Natural killer cell treated with Interleukin-12 subunit alpha and Interleukin-12 subunit beta and Interleukin-15 and Interleukin-18, amount 100 ng/mL, for 72 hours (primary cell): ENCODE measurements at places on chromosomes 5 and 9.

DNA sequence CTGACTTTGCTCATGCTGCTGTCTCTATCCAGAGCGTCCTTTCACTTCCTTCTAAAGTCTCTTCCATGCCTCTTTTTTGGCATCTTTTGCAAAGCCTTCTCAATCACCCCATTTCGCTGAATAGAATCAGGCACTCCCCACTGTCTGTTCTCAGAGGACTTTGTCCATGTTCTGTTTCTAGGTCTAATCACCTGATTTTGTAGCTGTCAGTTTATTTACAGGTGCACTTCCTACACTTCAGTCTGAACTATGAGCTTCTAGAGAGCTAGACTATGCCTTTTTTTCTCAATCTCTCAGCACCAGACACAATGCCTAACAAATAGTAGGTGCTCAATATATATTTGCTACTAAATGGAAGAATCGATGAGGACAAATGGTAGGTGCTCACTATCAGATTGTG, 29.9 kb downstream of the TLR4 start:
- no peak for DNase-seq
- H3K4me1 ChIP-seq = no peaks in the 10 kb centered on the region
- H3K27me3 ChIP-seq = peaks cover 18% of the 10 kb centered on the region
- no peaks in the 10 kb centered on the region for H3K36me3 ChIP-seq
- H3K4me3 ChIP-seq = no peak overlapping the region
- H3K27ac ChIP-seq = no peak overlapping the region

GRCh38 chr9:70040376-70040903, 3.2 kb upstream of the MAMDC2 start:
- peaks cover 6% of the 10 kb centered on the region for H3K36me3 ChIP-seq
- no peaks in the 10 kb centered on the region for H3K4me1 ChIP-seq
- no peak overlapping the region for H3K4me3 ChIP-seq
- no peak for DNase-seq
- no peak overlapping the region for H3K27ac ChIP-seq

DNA sequence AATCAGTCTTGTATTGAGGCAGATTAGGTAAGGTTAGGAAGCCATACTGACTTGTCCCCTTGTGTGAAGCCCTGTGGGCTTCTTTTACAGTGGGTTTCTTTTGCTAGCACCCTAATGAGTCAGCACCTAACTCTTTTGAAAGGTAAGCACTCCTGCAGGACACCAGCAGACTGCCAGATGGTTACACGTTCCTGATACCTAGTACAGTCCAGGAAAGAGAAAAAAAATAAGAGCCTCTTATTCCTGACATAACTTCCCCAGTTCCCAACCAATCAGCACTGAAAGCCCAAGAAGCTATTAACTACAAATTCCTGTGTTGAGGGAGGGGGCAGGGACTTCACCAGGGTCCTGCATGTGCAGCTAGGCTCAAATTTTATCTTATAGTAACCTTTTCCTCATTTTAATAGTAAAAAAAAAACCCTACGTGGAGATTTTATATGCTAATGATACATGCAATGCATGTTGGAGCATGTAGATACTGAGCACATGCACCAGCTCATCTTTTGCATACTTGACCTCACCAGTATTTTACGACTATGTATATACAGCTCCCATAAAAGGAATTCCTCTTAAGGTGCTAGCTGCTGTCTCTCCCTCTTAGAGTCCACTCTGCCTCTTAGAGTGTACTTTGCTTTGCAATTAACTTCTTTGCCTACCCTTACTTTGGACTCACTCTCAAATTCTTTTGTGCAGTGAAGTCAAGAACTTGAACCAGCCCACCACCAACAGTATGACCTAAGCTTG, 84.7 kb upstream of the RORB start:
- H3K4me3 ChIP-seq = no peak overlapping the region
- no peak overlapping the region for H3K27ac ChIP-seq
- peaks cover 8% of the 10 kb centered on the region for H3K4me1 ChIP-seq
- DNase-seq = no peak
- no peaks in the 10 kb centered on the region for H3K27me3 ChIP-seq
- H3K36me3 ChIP-seq = peaks cover 14% of the 10 kb centered on the region

- H3K36me3 ChIP-seq = no peaks in the 10 kb centered on the region
- H3K4me1 ChIP-seq = peaks cover 7% of the 10 kb centered on the region
- H3K27me3 ChIP-seq = no peaks in the 10 kb centered on the region
- H3K4me3 ChIP-seq = no peak overlapping the region
These were observed 163.2 kb downstream of the LPAR1 start for GRCh38 chr9:110874963-110875674.

GRCh38 chr9:1337169-1337568, 287.0 kb downstream of the DMRT2 start:
- H3K36me3 ChIP-seq = no peaks in the 10 kb centered on the region
- no peak for DNase-seq
- H3K4me1 ChIP-seq = no peaks in the 10 kb centered on the region

GRCh38 chr5:34621277-34622097, 34.6 kb upstream of the RAI14 start:
- H3K36me3 ChIP-seq = no peaks in the 10 kb centered on the region
- no peaks in the 10 kb centered on the region for H3K4me1 ChIP-seq
- peaks cover 17% of the 10 kb centered on the region for H3K27me3 ChIP-seq
- no peak overlapping the region for H3K4me3 ChIP-seq
- DNase-seq = no peak
- no peak overlapping the region for H3K27ac ChIP-seq

GRCh38 chr5:127696683-127697082, 6.5 kb upstream of the CCDC192 start:
- no peaks in the 10 kb centered on the region for H3K36me3 ChIP-seq
- H3K4me1 ChIP-seq = no peaks in the 10 kb centered on the region
- H3K4me3 ChIP-seq = no peak overlapping the region
- DNase-seq = no peak

DNA sequence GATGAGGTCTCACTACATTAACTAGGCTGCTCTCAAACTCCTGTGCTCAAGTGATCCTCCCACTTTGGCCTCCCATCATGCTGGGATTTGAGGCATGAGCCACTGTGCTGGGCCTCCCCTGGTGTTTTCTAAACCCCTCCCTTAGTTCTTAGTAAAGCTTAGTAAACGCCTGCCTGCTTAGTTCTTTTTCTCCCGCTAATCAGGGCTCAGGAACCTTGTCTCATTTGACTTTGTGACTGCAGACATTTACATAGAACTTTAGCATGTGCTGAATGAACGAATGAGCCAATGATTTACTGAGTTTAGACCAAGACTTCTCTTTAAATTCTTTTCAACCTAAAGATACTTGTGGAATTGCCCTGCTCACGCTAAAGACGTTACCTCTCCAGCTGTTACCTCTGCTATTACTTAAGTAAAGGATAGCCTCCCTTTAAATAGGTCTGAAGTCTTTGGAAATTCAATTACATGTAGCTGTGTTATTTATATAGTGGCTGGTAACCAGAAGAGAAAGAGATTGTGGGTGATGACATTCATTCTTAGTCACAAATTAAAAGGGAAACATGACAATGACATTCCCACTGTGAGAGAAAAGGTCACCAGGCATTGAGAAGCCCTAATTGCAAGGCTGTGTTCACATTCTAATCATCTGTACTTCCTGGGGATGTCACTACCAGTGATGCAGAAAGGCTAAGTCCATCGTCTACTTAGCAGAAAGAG, 18.6 kb upstream of the SUSD1 start:
- no peaks in the 10 kb centered on the region for H3K27me3 ChIP-seq
- peak overlapping the region; percentile 20 for H3K27ac ChIP-seq
- DNase-seq = no peak

DNA sequence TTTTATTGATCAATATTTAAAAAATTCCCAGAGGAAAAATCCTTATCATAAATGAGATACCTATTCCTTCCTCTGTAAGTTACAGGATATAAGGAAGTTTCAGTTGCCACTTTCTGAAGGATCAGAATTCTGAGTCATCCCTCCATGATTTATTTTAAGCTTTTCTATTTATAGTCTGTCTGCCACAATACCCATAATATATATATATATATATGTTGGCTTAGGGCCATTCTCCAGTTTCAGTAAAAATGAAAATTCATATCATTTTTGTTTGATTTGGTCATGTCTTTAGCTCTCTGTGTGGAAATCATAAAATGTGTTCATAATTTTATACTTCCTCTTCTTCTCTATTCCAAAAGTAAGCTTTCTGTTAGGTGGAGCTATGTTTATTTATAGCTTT, 215.8 kb upstream of the CYLC2 start:
- H3K36me3 ChIP-seq = peaks cover 14% of the 10 kb centered on the region
- no peak overlapping the region for H3K27ac ChIP-seq
- no peaks in the 10 kb centered on the region for H3K27me3 ChIP-seq

GRCh38 chr5:121913418-121913817, 48.4 kb upstream of the SRFBP1 start:
- no peak overlapping the region for H3K27ac ChIP-seq
- no peaks in the 10 kb centered on the region for H3K4me1 ChIP-seq
- no peaks in the 10 kb centered on the region for H3K27me3 ChIP-seq
- no peak overlapping the region for H3K4me3 ChIP-seq
- no peaks in the 10 kb centered on the region for H3K36me3 ChIP-seq

GRCh38 chr9:33818167-33818846, 1.3 kb downstream of the UBE2R2 start:
- H3K4me1 ChIP-seq = peaks cover 54% of the 10 kb centered on the region
- peak overlapping the region; percentile 92 for H3K27ac ChIP-seq
- H3K27me3 ChIP-seq = no peaks in the 10 kb centered on the region
- H3K36me3 ChIP-seq = peaks cover 7% of the 10 kb centered on the region
- no peak for DNase-seq

DNA sequence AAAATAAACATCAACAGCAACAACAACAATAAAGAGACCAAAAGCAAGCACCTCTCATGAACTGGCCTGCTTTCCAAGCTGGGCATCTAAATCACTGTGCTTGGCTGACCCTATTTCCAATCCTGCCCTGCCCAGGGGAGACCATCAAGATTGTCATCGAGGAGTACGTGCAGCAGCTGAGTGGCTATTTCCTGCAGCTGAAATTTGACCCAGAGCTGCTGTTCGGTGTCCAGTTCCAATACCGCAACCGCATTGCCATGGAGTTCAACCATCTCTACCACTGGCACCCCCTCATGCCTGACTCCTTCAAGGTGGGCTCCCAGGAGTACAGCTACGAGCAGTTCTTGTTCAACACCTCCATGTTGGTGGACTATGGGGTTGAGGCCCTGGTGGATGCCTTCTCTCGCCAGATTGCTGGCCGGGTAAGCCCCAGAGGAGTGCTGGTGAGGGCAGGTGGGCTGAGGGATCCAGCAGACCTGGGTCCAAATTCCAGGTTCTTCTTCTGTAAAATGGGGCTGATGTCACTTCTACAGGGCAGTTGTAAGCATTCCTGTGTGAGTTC, 15.6 kb downstream of the PTGS1 start:
- H3K36me3 ChIP-seq = no peaks in the 10 kb centered on the region
- no peak for DNase-seq
- no peaks in the 10 kb centered on the region for H3K4me1 ChIP-seq

DNA sequence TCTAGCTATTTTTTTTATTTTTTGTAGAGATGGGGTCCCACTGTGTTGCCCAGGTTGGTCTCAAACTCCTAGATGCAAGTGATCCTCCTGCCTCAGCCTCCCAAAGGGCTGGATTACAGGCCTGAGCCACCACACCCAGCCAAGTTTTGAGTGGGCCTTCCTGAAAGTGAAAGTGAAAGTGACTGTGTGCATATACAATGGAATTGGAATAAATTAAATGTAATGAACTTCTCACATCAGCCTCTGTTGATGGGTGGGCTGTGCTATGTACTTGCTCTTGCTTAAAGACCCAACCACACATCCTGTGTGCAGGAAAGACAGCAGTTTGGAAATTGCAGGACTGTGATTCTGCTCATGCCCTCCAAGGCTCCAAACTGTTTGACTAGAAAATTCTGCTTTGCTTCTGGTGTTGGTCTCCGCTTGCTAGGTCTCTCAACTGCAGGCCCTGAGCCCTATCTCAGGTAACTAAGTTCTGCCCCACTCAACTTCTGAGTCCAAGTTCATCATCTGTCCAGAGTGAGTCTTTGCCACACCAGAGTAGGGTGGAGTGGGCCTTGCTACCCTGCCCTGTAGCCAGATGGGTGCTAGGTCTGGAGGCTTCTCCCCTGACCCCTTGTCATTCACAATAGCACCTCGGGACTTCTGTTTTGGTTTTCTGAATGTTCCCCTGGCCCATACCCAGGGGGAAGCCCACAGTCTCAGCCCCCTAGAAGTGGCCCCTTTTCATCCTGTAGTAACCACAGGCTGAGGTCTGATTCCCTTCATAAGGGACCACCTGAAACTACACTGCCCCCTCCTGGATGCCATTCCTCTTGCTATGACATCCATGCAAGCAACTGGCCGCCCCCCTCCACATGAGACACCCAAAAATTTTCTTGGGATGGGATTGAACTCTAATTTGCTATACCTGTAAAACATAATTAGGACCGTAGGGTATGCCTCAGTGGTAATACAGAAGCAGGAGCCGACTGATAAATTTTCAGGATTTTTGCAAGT, 36.5 kb upstream of the RAD23B start:
- no peaks in the 10 kb centered on the region for H3K36me3 ChIP-seq
- H3K27ac ChIP-seq = peak overlapping the region; percentile 64
- H3K4me3 ChIP-seq = no peak overlapping the region
- peaks cover 4% of the 10 kb centered on the region for H3K27me3 ChIP-seq

DNA sequence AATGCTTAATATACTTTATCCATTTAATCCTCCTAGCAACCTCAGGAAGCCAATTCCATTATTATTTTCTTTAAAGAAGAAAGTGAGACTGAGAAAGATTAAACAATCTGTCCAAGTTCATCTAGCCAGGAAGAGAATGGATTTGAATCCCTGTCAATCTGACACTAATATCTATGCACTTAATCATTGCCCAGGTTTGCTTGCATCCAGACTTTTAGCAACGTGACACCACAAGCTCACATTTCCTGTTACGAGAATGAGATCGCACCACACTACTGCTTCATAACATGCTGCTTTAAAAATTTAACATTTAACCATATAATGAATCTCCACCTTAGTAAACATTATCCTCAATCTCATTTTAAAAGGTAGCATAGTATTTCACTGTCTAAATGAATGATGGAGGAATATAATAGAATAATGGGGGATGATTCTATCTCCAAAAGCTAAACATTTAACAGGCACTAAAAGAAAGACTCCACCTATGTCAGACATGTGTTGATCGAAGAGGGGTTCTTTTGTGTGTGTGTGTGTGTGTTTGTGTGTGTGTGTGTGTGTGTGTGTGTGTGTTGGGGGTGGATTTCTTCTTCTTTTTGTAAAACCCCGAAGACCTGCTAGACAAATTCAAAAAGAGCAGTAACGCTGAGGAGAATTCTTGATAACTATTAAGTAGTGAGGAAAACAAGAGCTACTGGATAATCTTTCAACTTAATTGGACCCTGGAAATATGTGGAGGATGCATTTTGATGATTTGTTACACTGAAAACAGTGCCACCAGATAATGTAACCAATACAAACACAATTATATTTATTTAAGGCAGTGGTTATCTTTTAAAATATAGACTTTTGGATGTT, 138.7 kb upstream of the NR3C1 start:
- no peak overlapping the region for H3K4me3 ChIP-seq
- no peak for DNase-seq
- no peaks in the 10 kb centered on the region for H3K4me1 ChIP-seq
- peaks cover 6% of the 10 kb centered on the region for H3K36me3 ChIP-seq
- H3K27me3 ChIP-seq = no peaks in the 10 kb centered on the region

DNA sequence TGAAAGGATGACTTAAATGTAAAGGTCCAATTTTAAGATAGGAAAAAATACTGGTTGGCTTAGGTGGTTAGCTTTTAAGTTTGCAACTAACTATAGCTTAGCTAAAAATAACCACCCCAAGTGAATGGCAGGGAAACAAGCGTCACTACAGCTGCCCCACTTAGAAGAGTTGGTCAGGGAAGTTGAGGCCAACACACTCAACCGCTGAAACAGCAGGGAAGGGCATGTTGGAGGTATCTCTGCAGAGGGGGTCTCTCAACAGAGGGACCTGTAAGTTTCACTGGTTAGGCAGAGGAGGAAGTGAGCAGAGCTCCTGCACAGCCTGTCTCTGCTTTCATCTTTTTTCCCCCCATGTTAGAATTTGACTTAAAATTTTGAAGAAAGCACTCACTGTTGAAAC, 75.3 kb downstream of the LHFPL2 start:
- H3K36me3 ChIP-seq = no peaks in the 10 kb centered on the region
- H3K4me1 ChIP-seq = no peaks in the 10 kb centered on the region
- no peak overlapping the region for H3K27ac ChIP-seq
- H3K4me3 ChIP-seq = no peak overlapping the region
- peaks cover 9% of the 10 kb centered on the region for H3K27me3 ChIP-seq
